ENCODE measurements at places on chromosomes 13 and 19. TPM values are rescaled to one million over a fixed set of nuclear protein-coding genes. Genes with fewer than 3 reads are reported as not detected.

The PGLYRP1 gene
- total RNA-seq = not detected

The PLVAP gene
- total RNA-seq = 0.42 TPM

The IL17D gene
- 6.3 TPM for total RNA-seq

The ZNF20 gene
- total RNA-seq = 12.1 TPM

The CASP14 gene
- total RNA-seq = not detected

The ATP4B gene
- not detected for total RNA-seq

The SIGLEC12 gene
- not detected for total RNA-seq
